AML-193 (cell line): ENCODE measurements at places on chromosomes 3 and 15.
A peak's percentile ranks its signal among the peaks of the same experiment; 100 is the strongest.

DNA sequence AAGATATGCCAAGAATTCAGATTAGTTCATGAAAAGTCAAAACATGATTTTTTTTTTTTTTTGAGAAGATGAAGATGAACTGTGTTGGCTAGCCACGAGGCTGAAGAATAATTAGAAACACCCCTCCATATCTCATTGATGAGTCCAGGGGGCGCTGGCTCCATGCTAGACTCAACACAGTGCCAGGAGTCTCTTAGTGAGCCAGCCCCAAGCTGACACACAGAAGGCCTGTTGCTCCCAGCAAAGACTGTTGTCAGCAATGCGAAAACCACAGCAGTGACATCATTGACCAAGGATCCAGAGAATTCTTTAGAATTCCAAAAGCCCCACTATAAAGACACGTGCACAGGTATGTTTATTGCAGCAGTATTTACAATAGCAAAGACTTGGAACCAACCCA, 185.2 kb downstream of the ANXA2 start:
- DNase-seq = no peak

DNA sequence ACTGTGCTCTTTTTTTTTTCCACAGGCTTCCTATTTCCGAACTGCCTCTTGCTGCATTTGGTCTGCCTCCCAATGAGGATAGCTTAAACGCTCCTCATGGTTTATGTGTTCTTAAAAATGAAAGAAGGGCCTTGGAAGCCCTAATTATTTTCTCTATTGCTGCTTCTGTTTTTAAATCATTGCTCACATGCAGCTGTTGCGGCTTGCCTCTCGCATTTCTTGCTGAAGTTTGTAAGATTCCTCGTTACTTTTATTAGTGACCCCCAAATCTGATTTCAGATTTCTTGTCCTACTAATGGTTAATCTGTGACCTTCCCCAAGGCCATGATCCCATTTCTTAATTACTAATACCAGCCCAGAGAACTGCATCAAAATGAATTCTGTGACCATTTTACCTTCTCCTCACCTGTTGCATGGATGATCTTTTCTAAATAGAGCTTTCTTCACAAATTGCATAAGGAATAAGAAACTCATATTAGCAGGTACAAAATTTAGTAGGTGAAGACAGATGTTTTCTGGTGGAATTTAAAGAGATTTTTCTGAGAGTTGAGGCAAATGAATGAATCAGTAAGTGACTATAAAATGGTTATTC, 1.8 kb downstream of the UBE2E1 start:
- DNase-seq = no peak

GRCh38 chr3:4562595-4562994, 69.4 kb downstream of the ITPR1 start:
- no peak for DNase-seq

DNA sequence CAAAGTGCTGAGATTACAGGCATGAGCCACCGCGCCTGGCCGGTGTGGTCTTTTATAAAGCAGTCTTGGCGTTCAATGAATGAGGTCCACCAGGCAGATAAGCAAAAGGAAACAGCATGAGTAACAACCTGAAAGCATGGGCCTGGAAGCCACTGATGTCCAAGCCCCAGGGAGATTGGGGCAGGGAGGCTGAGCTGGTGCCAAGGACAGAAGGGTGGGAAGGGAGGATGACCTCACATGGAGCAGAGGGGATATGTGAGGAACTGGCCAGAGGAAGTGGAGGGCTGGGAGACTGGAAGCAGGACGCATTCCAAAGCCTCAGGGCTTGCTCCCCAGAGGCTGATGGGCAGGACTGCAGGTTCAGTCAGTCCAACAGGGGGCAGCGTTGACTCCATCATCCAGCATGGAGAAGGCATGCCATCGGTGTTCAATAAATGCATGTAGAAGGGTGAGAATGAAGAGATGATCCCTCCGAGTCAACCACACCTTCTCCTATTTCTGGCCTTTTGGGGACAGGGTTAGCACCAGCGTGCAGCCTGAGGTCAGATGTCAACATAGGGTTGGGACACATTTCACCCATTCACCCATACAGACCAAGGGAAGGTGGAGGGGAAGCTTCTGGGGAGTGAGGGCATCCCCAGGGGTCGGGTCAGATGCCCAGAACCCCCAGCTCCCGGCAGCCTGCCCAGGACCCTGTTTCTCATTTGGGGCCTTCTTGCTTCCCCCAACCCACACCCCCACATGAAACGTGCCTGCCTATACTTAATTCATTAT, 14.8 kb downstream of the MYL3 start:
- DNase-seq = peak; percentile 23

GRCh38 chr3:4503050-4503449, 9.9 kb downstream of the ITPR1 start:
- no peak for DNase-seq

GRCh38 chr15:69869291-69869690, 228.4 kb downstream of the TLE3 start:
- DNase-seq = no peak

GRCh38 chr15:101359365-101359947, 64.4 kb upstream of the SNRPA1 start:
- DNase-seq = no peak

DNA sequence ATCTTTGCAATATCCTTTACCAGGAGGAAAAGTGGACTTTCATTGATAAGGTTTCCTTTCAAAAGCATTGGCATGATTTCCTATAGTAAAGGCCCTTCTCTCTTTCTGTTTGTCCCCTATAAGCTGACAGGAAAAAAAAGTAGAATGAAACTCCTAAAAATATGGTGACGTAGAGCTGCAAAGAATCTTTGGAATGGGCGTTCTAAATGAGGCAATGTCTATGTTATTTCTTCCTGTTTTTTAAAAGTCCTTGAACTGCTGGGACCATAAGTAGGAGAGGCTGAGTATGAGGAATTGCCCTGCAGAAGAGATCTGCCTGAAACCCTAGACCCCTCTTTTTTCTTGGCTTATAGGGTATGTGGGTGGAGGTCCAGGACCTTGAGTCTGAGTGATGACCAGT, 17.2 kb downstream of the ST3GAL6 start:
- no peak for DNase-seq

GRCh38 chr3:59563072-59563605, 513.3 kb upstream of the CFAP20DC start:
- DNase-seq = no peak

DNA sequence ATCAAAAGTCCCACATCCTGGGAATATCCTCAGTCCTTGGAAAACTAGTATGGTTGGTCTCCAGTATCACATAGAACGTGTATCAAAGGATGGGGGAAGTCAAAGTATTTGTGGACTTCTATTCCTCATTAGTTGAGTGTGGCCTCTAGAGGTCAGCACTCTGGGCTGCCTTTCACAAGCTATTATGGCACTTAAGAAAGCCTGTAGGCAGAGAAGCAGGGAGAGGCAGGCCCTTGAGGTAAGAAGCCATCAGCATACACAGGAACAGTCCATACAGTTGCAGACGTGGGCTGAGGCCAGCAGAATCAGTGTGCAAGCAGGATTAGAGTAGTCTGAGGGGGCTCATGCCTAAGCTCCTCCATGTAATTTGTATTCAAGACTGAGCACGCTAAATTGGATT, 341.7 kb downstream of the CLSTN2 start:
- peak; percentile 11 for DNase-seq

GRCh38 chr3:152359385-152360248, 90.9 kb downstream of the MBNL1 start:
- no peak for DNase-seq

DNA sequence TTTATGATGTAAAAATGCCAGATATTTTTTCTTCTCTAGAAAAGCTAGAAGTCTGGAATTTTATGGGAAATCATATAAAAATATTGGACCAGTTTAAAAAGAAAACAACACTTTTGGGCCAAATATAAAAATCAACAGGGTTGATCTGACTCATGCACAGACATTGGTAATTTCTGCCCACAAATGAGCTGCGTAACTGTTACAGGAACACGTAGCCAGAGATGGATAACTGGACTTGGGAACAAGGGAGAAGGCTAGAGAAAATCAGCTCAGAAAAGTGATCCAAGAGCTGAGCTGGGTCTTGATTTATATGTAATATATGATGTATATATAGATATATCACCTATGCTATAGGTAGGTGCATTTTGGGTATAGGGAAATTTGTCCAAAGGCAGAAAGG, 36.8 kb upstream of the NAALADL2 start:
- DNase-seq = no peak

GRCh38 chr3:119293105-119293870, 895 bp upstream of the ARHGAP31 start:
- DNase-seq = no peak

DNA sequence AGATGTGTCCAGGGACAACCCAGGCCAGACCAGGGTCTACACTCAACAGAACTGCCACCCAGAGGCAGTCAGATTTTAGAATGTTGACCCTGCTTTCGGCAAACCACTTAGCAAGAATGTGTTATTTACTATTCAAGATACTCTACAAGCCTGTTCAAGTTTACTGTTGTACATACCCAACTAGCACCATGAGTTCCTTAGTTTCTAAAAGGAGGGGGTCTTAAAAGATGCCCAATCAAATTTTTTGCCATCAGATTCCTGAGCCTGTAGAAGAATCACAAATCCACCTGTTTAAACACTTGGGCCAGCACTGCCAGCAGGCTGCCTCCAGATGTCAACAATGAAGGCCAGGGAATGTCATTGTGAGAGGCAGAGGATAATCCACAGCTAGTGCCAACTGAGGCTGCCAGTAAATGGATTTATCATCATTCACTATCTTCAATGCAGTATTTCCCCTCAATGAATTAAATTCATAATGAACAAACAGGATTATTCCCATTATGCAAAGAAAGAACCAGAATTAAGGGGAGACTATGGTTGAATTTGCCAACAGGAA, 43.5 kb upstream of the SNRPA1 start:
- DNase-seq = no peak

- peak; percentile 80 for DNase-seq
Observed at GRCh38 chr15:55318588-55319494, at the start of the genes PIGB and PIGBOS1. PIGB (plus strand) TSS chr15:55319222; CDS start chr15:55319251, 29 bp downstream. PIGBOS1 (minus strand) TSS chr15:55319123; CDS start chr15:55317792, 1,331 bp downstream.

DNA sequence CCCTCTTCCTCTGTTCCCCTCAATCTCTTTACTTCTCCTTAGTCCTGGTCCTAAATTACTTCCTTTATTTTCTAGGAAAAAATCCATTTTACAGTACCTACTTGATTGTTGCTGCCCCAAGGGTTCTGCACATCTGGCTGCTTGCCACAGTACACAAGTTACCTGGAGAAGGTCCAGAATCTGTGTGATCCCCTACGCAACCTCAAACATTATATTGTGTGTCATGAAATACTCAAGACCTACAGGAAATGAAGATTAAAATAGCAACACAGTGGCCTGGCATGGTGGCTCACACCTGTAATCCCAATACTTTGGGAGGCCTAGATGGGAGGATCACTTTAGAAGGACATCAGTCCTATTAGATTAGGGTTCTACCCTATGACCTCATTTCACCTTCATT, 48.7 kb downstream of the PRKAR2A start:
- no peak for DNase-seq

DNA sequence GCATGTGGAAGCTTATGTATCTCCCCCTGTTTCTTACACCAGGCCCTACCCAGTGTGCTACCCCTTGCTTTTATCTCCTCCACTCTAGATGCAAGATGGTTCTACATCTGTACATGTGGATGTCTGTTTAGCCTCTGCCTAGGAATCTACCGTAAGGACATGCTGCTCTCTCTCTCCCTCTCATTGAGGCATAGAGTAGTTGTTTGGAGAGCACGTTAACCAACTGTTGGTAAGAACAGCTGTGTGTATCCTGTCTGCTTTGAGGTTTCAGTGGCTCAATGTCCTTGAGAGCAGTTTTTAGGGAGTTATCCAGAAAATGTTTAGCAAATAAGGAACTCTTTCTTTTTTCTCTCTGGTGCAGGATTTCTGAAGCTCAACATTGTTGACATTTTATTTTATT, 152.8 kb downstream of the DNAJB8 start:
- DNase-seq = no peak

- no peak for DNase-seq
Observed at GRCh38 chr15:96535148-96535547, 204.6 kb downstream of the NR2F2 start.

DNA sequence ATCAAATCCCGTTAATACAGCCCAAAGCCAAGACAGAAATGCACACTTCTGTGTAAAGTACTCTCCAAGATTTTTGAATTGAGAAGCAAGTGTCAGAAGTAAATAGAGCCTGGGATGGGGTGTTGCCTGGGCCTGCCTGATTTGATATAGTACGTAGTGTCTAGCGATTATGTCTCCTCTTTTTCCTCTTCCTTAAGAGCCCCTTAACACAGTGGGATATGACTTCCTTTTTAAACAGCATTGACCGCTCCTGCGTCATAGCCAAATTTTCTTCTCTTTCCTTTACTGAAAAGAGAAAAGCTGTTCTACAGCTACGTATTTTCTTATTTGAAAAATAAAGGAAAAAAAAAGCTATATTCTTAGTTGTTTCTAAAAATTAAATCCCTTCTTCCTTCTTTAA, 97.7 kb downstream of the PLCL2 start:
- DNase-seq = no peak

DNA sequence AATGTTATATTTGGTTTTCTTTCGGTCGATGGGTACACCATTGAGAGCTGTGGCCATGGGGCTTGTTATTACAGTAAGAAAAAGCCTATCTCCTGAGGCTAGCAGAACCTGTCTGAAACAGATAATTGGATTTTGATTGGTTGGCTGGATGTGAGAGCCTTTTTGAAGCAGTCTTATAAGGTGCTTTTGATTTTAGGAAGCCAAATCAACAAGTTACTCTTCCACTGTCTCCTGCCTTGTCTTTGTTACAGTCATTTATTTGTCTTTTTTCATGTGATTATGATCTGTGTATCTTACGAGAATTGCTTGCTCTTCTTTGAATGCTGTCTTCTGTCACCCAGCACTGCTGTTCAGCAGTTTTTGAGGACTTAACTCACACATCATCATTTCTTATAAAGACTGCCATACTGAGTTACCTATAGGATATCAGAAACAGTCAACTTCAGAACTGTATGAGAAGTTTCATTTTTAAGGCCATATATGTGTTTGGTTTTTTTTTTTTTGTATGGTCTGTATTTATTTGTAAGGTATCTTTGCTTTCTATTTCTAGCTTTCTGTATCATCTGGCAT, 51.1 kb downstream of the MEF2A start:
- no peak for DNase-seq

DNA sequence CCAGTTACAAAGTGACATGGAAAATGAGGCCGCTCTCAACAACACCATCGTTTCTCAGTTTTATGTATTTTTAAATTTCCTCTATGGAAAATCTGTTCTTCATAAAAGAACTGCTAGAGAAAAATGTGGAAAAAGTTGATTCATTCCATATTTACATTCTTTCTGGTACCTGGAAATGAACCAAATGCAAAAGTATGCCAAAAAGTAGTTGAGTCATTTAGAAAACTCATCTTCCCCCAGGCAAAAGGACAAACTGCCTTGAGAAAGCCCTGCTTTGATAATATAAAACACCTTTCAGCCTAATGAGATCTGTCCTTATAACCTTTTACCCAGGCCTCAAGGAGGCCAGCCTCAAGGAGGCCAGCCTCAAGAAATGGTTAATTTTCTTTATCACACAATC, 283.0 kb upstream of the VEPH1 start:
- no peak for DNase-seq

- DNase-seq = no peak
Observed at GRCh38 chr3:117761703-117762620, 1052.4 kb downstream of the TUSC7 start.
